ENCODE measurements at places on chromosomes 13 and 19.

DNA sequence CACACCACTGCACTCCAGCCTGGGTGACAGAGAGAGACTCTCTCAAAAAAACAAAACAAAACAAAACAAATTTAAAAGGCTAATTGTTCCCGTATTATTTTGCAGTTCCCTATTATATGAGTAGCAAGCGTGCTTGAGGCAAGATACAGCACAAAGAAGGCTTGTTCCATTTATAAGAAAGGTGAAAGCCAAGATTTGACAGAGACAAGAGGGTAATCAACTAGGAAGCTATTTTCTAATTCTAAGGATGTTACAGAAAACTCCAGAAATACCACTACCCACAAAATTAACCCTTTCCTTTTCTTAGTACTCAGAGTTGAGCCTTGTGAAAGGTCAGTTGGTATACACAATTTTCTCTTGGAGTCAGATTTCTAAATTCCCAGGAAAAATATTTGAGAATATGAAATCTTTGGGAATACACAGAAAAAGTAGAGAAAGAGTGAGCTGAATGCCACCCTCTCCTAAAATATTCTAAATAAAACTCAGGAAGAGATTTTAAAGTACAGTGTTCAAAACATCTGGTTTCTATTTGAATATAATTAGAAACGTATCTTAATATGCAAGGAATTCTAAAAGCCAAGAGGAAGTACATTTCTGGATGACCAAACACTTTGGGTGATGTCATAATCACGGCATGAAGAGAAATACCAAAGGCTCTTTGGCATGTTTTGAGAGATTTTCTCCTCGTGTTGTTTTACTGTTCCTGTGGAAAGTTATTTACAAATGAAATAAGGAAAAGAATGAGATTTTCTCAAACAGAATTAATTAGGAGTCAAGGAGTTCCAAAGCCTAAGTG, 63.0 kb upstream of the FLT1 start:
- DNase-seq: no peak

- no peak for DNase-seq
Observed at GRCh38 chr19:38503077-38503410, 69.6 kb downstream of the RYR1 start.

GRCh38 chr13:23580684-23581060, 10.5 kb downstream of the TNFRSF19 start:
- no peak for DNase-seq

GRCh38 chr19:16472992-16473391, 1.2 kb upstream of the EPS15L1 start:
- DNase-seq: no peak

DNA sequence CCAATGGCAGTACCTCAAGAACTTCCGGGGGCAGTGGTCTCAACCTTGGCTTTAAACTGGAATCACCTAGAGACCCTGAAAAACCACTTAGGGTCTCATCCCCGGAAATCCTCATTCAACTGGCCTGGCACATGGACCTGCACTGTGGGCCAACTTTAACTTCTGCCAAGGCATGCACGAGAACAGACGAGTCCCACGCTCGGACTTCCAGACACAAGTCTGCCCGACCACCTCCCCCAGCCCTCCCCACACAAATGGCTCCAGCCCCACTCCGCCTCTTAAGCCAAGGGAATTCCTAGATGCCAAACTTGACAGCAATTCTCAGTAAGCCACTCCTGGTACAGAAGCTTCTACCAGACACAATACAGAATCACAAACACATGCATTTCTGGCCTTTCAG, 114.0 kb downstream of the STK24 start:
- DNase-seq: no peak

DNA sequence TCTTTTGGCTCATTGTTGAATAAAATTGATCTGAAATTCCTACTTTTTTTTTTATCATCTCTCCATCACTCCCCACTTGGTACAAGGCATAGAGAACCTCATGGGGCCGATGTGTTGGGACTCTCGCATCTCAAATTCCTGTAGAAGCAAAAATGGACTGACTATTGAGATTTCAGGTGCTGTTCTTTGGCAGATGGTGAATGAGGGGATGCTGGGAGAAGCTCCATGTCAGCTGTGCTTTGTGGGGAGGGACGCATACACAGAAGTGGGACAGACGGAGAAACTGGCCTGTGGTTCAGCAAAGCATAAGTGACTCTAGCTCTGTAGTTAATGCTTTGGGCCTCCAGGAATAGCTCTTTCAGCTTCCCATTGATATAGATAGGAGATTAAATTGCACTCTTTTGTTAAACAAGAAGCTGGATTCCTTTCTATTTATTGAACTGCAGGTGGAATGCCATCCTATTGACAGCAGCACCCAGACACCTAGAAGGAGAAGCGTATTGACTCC, 194.5 kb upstream of the RNF113B start:
- no peak for DNase-seq

DNA sequence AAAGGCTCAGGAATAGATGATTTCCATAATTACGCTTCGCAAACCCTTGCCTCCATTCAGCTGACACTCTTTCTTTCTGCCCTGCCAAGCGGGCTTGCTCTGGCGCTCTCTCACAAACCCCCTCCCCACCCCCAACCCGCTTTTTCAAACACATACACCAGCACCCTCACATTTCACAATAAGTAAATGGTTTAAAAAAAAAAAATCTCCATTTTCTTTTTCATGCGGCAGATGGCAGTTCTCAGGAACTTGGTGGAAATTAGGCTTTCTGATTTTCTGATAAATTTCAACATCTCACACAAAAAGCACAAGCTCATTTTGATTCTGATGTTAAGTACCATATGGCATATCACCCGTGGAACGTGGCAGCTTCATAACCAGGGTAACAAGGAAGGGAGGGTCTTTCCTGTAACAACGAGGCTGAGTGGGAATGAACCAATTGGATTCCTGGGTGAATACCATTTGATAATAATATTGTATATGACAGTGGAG, 43.8 kb downstream of the C13orf42 start:
- no peak for DNase-seq

DNA sequence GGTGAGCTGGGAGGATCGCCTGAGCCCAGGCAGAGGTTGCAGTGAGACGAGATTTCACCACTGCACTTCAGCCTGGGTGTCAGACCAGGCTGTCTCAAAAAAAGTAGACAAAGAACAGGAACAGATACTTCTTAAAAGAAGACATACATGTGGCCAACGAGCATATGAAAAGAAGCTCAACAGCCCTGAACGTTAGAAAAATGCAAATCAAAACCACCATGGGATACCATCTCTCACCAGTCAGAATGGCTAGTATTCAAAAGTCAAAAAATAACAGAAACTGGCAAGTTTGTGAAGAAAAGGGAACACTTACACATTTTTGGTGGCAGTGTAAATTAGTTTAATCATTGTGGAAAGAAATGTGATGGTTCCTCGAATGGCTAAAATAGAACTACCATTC, 3.0 kb upstream of the LGALS14 start:
- no peak for DNase-seq

DNA sequence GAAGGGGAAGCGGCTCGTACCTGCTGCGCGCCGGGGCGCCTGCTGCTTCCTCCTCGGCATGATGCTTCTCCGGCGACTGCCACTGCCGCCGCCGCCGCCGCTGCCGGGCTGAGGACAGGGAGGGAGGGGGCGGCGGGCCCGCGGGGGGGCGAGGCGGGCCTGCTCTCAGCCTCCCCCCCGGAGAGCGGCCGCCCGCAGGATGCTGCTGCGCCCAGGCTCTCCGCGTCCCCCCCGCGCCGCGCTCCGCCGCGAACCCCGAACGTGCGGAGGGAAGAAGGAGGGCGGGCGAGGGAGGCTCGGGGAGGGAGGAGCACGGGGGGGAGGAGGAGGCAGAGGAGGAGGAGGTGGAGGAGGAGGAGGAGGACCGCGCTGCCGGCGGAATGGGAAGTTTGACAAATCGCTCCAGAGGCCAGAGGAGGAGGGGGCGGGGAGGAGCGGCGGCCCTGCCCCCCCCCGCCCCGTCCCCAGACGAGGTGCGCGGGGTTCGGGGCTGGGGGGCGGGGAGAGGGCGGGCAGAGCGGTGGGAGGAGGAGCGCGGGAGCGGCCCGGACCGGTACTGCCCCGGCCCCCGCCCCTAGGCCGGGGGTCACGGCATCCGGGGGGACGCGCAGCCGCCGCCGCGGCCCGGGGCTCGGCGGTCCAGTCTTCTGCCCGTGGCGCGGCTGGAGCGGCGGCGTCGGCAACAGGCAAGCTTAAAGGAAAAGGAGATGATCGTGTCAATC, at the start of gene TSHZ3:
Gene TSHZ3, minus strand, starts transcription at position 277 of the 722 bp plus-strand sequence. Its CDS starts 217 bp downstream, at position 60.
- DNase-seq: no peak

- no peak for DNase-seq
Observed at GRCh38 chr19:4744451-4745174, 21.0 kb upstream of the DPP9 start.

GRCh38 chr13:112733661-112734379, 44.0 kb downstream of the ATP11A start:
- DNase-seq: no peak

GRCh38 chr13:94813920-94814475, 101.7 kb upstream of the SOX21 start:
- no peak for DNase-seq

DNA sequence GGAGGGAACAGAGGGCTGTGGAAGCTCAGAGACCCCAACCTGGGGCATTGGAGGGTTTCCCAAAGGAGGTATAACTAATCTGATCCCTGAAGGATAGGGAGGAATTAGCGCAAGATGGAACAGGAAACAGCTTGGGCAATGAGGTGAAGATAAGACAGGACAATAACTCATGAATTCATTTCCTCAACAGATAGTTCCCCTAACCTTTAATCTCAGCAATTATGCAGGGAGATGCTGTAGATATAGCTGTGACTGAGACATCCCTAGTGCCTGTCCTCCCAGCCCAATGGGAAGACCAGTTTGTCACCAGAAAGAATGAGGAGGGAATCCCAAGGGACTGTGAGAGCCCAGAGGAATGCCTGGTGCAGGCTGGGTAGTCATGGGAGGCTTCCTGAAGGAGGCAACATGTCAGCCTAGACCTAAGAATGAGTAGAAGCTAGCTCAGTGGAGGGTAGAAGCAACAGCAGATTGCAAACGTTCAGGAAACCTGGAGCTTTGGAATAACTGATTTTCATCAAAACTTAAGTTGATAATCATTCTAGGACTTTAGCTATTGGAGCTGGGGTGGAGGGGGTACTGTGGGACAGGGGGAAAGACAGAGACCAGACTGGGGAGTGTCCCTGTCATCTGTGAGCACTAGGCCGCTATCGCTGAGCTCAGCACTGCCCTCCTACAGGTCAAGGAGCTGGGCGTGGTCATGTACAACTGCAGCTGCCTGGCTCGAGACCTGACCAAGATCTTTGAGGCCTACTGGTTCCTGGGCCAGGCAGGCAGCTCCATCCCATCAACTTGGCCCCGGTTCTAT, 18.8 kb downstream of the HIPK4 start:
- no peak for DNase-seq

- DNase-seq: no peak
Observed at GRCh38 chr13:36919171-36919832, 736 bp downstream of the SMAD9 start.

- DNase-seq: no peak
Observed at GRCh38 chr13:114224201-114224600, 10.5 kb upstream of the CDC16 start.

- DNase-seq: no peak
Observed at GRCh38 chr13:19158526-19159174, 23.0 kb downstream of the TUBA3C start.

- no peak for DNase-seq
Observed at GRCh38 chr13:112870051-112870331, 99.0 kb upstream of the MCF2L start.

- no peak for DNase-seq
Observed at GRCh38 chr13:100063333-100063732, 25.6 kb upstream of the PCCA start.

DNA sequence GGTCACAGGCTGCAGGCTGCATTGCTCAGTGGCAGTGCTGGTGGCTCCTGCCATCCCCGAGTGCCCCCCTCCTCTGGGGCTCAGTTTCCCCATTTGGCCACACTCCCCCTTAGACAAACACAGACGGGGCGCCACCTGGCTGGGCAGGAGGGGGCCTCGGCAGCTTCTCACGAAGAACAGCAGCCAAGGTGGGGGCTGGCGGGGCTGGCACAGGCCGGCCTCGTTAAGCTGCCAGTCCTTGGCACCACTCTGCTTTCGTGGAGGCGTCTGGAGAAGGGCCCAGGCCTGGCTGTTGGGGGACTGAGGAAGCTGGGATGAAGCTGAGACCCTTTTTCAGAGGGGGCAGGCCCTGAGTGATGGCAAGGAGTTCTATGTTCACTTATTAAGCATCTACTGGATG, 3.7 kb upstream of the ZNRF4 start:
- DNase-seq: no peak

DNA sequence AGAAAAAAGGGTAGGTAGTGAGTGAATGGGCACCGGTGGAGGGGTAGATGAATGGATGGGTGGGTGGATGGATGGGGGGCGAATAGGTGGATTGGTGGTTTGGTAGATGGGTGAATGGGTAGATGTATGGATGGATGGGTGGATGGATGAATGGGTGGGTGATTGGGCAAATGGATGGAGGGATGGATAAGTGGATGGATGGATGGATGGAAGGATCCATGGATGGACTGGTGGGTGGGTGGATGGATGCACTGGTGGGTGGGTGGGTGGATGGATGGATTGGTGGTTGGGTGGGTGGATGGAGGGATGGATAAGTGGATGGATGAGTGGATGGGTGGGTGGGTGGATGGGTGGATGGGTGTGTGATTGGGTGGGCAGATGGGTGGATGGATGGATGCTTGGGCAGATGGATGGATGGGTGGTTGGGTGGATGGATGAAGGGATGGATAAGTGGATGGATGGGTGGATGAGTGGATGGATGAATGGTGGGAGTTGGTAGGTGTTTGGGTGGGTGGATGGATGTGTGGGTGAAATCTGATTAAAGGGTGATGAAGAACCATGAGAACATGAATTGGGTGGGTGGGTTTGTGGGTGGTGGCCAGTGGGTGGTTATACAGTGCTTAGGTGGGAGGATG, 2.3 kb downstream of the ANKRD24 start:
- DNase-seq: no peak

DNA sequence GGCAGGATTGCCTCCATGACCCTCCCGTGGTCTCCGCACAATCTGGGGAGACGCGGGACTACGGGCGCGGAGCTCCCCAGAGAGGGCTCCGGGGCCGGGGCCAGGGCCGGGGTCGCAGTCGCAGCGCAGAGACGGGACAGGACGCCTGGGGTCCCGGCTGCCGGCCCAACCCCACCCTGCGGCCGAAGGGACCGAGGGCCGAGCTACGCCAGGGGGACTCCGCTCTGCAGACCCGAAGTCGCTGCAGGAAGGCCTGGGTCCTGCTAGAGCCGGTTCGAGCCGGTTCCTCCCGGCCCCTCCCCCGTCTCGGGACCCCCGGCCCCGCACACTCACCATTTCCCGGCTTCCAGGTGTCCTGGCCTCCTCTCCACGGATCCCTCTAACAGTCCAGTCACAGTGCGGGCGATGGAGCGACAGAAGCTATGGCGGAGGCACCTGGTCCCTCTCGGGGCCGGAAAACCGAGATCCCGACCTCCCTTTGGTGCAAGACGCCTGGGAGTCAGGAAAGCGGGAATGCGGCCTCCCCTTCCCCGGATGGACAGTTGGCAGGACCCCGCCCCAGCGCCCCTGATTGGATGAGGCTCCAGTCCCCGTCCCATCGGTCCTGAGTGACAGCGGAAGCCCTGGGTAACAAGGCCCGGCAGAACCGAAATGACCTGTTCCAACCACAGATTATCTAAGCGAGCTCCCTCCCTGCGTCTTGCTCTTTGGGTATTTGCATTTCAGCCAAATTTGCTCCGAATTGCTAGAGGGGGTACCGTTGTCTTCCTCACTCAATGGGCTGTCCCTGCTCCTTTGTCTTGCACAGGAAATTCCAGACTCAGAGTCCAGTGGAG, at the start of gene ZNF625:
Gene ZNF625, minus strand, starts transcription at position 512 of the 836 bp plus-strand sequence. Its CDS starts 176 bp downstream, at position 336.
- DNase-seq: no peak
